SW480 (cell line): ENCODE measurements at places on chromosomes 12 and 14.

DNA sequence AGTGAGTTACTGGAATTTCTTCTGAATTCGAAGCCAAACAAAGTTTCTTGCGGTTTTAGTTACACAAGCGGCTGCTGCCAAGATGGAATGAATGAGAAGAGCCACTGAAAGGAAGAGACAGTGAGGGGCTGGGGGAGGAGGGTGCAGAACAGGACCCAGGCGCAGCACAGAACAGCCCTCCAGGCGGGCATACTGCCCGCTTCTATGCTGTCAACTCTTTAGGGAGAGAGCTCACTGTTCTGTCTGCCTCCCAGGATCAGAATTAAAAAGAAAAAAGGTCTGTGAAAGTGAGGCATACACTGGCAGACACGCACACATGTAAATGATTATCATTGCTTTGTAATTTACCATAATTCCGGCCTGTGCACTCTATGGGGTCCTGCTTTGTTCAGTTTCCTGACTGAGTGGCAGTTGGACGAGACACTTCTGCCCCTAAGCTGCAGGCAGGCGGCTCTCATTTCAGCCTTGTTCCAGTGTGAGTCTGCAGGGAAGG lies 231.6 kb downstream of the CACNA1C start:
- DNase-seq = no peak

DNA sequence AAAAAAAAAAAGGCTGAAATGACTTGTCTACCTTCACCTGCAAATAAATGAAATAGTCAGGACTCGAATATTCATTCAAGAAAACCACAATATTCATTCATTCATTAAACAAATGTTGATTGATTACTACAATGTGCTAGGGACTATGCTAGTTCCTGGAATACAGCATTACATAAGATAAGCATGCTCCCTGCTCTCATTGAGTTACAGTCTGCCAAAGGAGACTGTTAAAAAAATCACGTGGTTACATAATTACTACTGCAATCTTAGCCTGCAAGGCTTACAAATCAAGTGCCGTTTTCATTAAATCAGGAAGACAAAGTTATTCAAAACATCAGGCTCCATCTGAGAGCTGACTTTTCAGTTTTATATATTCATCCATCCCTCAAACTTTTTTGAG lies 70.4 kb upstream of the RIC8B start:
- DNase-seq = no peak

GRCh38 chr14:73842851-73843250 lies 8.8 kb upstream of the PTGR2 start:
- no peak for DNase-seq

GRCh38 chr14:76808011-76808410 lies 4.7 kb downstream of the ANGEL1 start:
- DNase-seq = no peak

GRCh38 chr14:34138175-34138574 lies 187.3 kb upstream of the EGLN3 start:
- DNase-seq = no peak

- no peak for DNase-seq
Observed at GRCh38 chr12:117994551-117995438, 21.7 kb upstream of the RFC5 start.

GRCh38 chr14:80678436-80678835 lies 263.1 kb downstream of the CEP128 start:
- DNase-seq = no peak

DNA sequence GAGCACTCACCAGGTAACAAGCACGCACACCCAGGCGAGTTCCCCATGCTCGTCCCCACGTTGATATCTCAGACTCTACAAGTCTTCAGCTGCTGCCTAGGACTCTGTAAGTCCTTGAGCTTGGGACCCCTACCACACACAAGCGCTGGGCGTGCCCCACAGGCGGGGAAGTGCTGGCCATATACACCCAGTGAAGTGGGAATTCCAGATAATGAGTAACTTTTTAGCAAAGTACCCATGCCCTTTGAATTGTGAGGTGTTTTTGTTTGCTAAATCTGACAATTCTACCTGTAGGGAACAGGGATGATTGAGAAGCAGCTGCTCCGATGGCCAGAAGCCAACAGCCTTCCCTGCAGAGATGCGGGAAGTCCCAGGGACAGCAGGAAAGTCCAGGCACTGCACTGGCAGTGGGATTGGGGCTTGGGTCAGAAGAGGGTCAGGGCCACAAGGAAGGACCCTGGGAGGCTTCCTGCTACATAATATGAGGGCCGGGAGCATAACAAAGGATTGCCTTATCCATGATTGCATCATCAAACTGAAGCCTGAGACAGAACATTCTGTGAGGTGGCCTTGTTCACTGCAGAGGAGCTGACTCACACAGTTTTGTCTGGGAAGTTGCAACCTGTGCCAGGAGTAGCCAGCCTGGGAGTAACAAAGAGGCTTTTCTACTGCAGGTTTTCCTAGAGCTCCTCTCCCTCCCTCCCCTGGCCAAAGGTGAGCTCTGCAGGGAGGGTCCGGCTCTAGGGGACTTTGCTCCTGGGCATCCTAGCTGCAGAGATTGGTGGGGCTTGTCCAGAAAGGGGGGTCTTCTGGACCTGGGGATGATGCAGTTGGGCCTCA lies 13.2 kb upstream of the SERPINA3 start:
- DNase-seq = peak; percentile 98

DNA sequence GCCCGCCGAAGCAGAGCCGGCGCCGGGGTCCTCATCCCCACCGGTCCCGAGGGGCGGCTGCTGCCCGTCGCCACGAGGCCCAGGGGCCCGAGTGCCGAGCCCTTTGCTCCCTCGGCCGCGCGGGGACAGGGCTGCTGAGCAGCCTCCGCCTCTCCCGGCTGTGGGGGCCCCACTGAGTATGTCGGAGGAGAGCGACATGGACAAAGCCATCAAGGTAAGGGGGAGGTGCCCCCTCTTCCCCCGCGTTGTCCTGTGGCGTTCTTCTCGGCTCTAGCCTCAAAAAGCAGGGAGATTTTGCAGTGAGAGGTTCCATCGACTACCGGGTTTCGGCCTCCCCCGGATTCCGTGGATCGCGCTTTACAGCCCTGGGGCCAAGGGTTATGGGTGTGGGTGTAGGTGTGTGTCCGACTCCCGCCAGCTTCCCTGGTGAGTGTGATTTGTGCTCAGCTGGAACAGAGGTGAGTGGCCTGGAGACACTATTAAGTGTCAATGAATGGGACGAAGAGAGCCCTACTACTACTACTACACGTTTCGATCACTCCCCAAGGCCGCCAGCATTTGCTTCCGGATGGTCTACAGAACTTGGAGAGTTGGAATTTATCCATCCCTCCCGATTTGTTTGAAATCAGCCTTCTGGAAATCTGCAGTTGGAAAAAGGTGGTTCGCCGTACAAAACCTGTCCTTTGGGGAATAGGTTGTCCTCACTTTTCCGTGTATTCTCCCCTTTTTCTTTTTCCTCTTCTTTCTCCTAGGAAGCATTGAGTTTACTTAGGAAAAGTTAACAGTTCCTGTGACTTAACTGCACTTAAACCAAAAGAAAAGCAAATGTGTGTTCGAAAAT lies 748 bp downstream of the MAPKAPK5 start:
- peak; percentile 14 for DNase-seq

GRCh38 chr12:110171186-110171538 lies 47.0 kb downstream of the IFT81 start:
- no peak for DNase-seq

GRCh38 chr12:95197636-95198035 lies 19.6 kb downstream of the FGD6 start:
- DNase-seq = peak; percentile 59

DNA sequence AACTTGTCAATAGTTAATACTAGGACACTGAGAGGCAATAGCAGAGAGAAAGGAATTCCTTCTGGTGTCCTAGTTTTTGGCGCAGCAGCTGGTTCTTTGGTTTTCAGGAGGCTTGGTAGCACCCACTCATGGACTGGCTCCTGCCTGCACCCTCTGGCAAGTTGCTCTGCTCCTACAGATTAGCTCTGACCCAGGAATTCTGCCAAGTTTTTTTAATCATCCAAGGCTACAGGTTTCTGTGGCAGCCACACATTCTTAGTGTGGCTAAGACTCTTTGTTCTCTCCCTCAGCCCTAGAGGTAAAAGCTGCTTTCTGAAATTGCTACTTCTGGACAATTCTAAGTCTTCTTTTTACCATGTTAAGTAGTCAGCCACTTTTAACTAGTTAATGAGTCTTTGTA lies 72.0 kb upstream of the FKBP4 start:
- no peak for DNase-seq

- DNase-seq = no peak
Observed at GRCh38 chr12:55931780-55932550, 1.0 kb downstream of the DGKA start.

GRCh38 chr12:15171012-15171655 lies 50.1 kb downstream of the RERG start:
- no peak for DNase-seq

DNA sequence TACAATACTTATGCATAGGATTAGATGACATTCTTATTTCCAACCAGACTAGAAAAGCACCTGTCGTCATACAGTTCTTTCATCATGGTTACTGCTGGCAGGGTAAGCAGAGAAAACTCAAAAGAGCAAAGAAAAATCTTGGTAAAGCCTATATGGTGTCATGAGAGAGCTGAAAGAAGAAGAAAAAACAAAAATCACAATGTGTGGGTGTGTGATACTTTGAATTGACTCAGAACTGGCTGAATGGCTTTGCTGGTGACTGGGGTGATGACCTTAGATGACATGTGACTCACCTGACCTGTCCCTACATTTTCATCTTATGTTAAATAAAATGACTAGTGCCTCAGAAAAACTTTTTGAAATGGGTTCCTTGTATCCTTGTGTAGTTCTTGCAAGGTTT lies 278.1 kb upstream of the LMO3 start:
- DNase-seq = no peak

DNA sequence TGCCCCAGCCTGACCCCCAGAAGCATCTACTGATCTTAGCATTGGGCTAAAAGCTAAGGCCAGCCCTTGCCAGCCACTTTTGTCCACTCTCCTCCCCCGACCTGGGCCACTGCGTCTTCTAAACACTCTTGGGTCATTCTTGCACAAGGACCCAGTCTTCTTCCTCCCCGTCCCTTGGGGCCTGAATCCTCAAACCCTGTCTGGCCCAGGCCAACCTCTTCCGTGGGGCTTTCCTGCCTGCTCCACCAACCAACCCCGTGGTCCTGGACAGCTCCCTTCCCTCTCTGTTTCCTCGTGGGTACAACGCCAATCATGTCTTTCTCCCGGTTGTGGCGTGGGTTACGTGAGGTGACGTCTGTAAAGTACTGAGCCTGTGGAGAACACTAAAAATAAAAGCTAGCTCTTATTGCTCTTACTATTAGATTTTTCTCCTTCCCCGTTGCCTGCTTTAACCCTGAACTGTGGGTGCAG lies 21.5 kb downstream of the FAM222A start:
- DNase-seq = no peak

DNA sequence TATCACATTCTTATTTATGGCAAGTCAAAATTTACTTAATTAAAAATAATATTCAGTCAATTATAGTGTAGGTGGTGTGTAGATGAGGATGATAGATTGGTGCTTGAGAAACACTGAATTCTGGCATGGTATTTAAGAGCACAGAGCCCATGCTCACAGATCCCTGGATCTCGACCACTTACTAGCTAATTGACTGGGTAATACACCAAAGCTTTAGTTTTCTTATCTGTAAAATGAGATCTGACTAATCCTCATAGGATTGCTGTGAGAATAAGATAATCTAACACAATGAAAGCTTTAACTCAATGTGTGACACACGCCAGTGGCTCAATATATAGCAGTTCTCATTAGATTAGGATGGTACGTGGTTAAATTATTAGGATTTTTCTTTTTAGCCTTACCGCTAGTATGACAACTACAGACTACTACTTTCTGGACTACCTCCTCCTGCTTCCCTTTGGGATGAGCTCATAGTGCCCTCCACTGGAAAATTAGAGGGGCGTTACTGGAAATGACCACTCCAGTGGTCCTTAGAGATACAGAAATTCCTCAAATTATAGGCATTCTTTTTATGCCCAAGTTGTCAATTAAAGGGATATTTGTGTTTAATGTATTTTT lies 482.8 kb upstream of the TBX3 start:
- no peak for DNase-seq
